ENCODE measurements at places on chromosomes 7 and 10.

DNA sequence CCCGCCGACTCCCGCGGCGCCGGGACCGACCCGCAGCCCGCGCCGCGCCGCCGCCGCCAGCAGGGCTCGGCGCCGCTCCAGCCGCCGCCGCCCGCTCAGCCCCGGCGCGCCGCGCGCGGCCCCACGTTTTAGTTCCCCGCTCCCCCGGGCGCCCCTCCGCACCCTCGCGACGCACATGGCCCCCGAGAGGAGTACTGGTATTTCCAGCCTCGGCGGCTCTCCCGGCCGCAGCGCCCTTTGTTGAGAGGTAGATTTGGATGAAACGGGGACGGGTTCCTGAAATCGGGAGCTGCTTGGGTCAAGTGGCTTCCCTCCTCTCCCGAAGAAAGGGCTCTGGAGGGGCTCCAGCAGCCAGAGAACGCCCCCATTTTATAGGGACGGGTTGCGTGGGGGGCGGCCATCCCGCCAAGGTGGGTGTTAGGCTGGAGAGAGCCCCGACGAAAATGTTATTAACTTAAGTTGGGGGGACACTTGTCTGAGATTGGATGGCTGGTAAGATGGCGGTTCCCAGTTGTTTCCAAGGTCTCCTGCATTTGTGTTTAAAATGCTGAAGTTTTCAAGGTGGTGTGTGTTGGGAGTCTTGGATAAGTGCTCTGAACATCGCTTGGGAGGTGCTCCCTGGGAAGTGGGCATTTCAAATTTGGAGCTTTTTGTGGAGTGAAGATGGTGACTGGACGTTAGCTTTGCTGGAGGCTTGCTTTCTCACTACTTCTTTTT is 1.2 kb downstream of the BMI1 start:
- no peak for DNase-seq

DNA sequence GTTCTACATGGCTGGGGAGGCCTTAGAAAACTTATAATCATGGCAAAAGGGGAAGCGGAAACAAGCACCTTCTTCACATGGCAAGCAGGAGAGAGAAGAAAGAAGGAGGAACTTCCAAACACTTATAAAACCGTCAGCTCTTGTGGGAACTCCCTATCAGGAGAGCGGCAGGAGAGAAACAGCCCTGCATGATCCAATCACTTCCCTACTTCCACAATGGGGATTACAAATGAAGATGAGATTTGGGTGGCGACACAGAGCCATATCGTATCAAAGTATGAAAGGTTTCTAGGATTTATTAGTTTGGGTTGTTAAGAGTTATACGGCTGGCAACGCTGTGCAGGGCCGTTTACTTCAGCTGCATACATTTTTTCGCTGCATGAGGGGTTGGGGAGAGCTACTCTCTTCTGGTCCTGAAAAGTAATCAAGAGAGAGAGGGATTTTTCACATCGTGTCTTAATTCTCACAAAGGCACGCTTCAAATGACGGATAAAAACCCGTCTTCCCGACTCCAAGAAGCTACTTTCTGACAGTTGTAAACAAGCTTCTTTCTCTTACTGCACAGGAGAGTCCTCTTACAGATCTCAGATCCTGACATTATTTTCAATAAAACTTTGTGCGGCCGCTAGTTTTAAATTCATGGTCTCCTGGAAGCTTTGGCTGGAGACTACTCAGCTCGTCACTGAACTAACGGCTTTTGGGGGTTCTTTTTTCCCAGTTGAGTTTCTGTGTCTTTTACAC is 751 bp upstream of the GTPBP10 start:
- DNase-seq: peak; percentile 22

GRCh38 chr10:72567421-72567820 is 58.5 kb downstream of the MICU1 start:
- DNase-seq: no peak

DNA sequence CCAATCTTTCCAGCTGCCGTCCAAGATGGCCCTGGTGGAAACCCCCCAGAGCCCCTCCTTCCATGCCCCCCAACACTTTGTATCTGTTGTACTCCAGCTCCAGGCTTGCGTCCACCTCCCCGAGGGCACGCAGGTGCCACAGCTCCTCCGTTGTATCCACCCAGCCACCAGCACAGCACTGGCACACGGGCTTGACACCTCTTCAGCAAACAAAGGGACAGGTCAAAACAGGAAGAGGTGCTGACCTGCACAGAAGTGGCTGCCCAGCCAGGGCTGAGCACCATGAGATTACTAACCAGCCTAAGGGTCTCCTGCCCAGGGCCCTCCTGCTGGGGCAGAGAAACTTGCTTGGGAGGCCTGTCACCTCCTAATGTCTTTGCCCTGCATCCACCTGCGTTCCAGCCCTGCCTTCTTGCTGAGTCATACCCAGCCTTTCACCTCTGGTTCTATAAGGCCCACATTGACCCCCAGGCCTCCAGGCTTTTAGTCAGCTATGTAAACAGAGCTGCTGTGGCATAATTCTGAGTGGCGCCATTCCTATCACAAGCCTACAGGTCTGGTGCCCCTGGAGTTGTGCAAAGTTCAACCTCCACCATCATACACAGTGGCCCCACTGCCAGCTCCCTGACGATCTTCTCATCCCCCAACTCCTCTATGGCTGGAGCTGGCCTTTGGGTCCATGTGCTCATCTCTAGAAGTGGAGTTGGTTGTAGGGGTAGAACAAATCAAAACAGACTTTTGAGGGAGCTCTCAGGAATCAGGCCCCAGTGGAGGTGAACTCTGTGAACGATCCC is 20.9 kb downstream of the SLC29A3 start:
- DNase-seq: no peak

- DNase-seq: no peak
Observed at GRCh38 chr10:126011995-126012394, 115.6 kb downstream of the FANK1 start.

DNA sequence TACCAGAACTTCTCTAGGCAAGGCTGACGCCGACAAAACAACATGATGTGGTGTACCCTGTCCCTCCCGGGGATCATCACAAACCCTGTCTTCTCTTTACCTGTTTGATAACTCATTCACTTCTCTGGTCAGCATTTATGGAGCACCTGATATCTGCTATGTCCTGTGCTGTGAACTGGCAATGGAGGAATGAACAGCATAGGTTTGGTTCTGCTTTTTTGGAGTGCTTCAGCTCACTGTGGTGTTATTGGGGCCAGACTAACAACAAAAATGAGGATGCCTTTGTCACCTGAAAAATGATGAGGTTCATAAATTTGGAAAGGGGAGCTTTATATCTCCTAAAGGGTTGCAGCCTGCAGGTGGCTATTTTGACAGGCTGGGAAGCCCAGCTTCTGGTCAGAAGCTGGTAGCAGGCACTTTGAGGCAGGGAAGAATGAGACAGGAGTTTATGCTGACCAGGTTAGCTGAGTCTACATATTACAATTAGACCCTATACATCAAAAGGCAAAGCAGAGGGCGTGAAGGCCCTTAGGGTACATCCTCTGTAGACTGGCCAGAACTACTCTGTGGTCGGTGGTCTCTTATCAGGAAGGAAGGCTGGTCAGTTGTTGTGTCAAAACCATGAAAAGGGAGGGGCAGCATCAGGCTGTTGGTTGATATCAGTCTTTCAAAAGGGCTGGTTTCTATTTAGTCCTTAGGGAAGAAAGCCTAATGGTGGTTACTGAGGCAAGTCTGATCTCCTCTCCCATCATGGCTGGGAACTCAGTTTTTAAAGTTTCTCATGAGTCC is 42.3 kb downstream of the SH2D4B start:
- DNase-seq: no peak

- DNase-seq: no peak
Observed at GRCh38 chr10:119413093-119413453, 129.4 kb downstream of the RGS10 start.

DNA sequence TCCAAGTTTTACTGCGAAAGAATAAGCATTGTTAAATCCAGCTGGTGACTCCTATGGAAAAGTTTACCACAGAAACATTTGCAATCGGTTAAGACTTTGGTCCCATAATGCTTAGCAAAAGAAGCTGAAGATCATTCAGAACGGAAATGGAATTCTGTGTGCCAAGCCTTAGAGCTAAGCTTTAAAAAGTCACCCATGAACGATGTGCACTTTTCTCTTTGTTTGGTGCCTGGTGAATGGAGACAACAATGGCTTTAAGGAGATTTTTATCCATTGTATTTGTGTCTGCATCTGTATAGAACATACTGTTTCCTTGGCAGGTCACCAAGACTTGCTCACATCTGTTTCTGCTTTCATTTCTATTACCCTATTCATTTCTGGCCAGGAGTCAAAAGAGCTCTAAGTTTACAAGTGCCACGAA is 26.3 kb upstream of the COL1A2 start:
- no peak for DNase-seq

- no peak for DNase-seq
Observed at GRCh38 chr7:36658335-36659171, 65.7 kb downstream of the AOAH start.
